ENCODE measurements at places on chromosomes 3 and 15.

- DNase-seq: no peak
Observed at GRCh38 chr15:94322141-94322540, 90.8 kb downstream of the MCTP2 start.

DNA sequence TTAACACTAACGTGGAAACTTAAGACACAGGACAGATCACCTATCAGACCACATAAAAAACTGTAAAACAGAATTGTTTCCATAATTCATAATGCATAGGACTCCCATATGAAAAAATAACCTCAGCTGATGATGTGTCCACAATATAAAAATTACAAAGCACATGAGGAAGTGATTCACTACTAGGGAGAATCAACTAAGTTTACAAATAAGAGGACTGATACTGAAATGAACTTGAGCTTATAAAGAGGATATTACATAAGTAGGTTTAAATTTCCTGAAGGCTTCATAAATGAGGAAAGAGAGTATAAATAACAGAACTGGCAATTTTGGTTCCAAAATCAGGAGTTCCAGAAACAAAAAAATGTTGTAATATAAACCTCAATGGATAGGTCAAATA is 111.9 kb downstream of the SAMMSON start:
- DNase-seq: no peak

- no peak for DNase-seq
Observed at GRCh38 chr15:62269504-62269903, 104.4 kb upstream of the C2CD4B start.

DNA sequence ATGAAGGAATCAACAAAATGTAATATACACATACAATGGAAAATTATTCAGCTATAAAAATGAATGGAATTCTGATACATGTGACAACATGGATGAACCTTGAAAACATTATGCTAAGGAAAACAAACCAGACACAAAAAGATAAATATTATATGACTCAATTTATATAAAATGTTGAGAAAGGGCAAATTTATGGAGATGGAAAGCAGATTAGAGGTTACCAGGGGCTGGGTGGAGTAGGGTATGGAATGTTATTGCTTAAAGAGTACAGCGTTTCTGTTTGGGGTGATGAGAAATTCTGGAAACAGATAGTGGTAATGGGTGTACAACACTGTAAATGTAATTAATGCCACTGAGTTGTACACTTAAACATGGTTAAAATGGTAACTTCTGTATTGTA is 50.9 kb downstream of the EMC4 start:
- no peak for DNase-seq

- DNase-seq: no peak
Observed at GRCh38 chr15:27989427-27989826, 109.7 kb downstream of the OCA2 start.

GRCh38 chr3:103388214-103388613 is 953.4 kb downstream of the ZPLD1 start:
- DNase-seq: no peak

DNA sequence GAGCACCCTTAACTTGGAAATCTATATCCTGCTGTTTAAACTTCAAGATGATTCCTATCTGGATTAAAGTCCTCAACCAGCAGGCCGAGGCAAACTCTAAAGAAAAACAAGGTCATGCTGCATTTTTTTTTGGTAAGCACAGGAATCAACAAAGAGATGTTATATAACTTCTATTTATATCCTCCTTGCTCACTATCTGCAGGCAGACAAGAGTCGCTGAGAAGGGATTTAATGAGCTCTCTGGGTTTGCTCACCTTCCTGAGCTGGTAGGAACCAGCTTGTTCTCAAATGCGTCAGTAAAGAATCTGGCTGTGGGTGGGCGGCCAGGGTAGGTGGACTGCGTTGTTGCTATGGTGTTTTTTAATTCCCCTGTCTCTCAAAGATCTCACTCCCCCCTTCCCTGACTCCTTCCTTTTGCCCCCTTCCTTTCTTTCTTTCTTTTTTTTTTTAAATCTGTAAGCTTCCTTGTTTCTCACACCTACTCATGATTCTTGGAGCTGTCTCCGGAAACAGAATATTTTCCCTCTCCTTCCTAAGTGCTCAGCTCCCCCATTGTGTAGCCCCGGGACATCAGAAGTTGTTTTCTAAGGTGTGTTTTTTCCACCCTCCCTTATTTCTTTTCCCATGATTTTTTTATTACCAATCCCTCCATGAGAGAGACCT is 228.8 kb upstream of the BHLHE40 start:
- DNase-seq: peak; percentile 18

DNA sequence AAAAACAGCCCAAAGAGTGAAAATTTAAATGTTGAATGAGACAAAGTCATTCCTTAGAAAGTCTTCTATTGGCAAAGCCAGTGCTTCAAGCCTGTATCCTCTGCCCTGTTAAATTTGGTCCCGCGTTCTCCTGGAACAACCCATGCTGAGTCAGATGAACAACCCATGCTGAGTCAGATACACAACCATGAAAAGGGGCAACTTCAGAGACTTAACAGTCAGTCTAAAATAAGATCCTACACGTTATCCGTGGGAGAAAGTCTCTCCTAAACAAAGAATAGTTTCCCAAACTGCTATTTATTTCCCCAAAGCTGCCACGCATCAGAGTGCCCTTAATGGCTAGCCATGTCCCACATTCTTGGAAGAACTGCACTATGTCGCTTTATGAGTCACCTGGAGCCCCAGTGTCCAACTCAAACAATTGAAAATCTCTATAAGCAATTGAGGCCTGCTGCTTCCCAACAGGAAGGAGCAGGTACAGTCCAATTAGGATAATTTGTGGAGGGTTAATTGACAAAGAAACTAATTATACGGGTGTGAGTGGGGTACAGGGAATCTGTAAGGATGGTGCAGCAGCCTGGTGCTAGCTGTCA is 66.1 kb downstream of the WHAMM start:
- DNase-seq: no peak

- no peak for DNase-seq
Observed at GRCh38 chr3:170697908-170698307, 112.0 kb upstream of the SLC7A14 start.

- no peak for DNase-seq
Observed at GRCh38 chr3:158819282-158819681, 17.4 kb downstream of the MFSD1 start.

GRCh38 chr15:71790081-71790480 is 20.3 kb upstream of the NR2E3 start:
- no peak for DNase-seq

- DNase-seq: peak; percentile 26
Observed at GRCh38 chr3:4804161-4805058, 174.8 kb upstream of the BHLHE40 start.

DNA sequence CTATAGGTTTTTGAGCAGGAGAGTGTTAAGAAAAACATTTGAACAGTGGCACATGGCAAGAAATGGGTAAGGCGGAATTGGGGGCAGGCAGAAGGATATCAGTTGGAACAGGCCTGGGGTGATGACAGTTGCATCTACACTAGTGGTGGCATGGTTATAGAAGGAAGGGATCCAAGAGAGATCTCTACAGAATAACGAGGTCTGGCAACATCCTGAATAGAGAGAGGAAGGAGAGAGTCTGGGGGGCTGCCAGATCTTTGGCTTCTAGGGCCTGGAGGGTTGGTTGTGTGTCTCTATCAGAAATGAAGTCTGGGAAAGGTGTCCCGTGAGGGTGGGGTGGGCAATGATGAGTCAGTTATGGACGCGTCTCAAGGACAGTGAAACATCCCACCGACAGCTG is 26.3 kb downstream of the FSTL1 start:
- no peak for DNase-seq

DNA sequence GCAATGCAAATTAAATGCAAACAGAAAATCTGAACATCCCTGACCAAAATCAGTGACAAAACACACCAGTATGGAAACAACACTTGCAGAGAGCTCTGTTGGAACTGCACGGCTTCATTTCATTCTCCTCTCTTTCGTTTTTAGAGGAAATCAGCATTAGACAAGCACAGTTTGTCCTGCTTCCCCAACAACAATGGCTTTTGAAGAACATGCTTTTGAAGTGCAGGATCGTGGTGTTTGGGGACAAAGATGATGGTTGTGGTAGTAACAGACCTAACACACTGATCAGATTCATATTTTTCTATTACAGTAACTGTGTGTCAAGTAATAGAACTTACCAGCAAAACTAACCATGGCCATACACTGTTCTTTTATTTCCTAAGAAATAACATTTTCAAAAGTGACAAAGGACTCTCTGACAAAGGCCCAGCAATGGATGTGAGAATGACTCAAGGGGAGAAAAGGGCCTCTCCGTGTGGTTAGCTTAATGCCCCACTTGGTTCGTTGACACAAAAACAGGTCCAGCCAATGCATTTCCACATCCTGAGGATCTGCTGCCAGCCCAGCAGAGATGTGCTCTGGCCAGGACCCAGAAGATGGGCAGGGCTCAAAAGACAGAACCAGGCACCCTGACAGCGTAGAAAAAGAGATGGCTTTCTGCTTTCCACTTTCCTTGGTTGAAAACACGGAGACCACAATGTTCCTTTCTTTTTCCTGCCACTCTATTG is 84.1 kb downstream of the CCNL1 start:
- no peak for DNase-seq

- DNase-seq: no peak
Observed at GRCh38 chr3:159948429-159949144, 40.0 kb upstream of the IL12A start.

DNA sequence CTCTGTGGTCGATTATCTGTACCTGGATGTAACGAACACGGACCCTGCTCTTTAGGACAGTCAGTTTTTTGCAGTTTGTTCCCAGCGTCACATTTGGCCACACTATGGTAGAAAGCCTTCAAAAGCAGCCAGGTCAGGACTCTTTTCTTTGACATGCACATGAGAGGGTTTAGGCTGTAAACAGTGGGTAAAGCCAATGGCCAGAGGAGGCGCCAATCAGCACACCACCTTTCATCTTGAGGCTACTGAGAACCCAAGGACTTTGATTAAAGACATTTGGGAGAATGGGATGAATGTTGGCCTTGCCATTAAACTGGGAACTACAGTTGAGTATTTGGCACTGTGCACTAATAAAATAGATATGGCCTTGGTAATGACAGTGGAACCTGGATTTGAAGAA is 225.9 kb downstream of the OXSM start:
- no peak for DNase-seq

DNA sequence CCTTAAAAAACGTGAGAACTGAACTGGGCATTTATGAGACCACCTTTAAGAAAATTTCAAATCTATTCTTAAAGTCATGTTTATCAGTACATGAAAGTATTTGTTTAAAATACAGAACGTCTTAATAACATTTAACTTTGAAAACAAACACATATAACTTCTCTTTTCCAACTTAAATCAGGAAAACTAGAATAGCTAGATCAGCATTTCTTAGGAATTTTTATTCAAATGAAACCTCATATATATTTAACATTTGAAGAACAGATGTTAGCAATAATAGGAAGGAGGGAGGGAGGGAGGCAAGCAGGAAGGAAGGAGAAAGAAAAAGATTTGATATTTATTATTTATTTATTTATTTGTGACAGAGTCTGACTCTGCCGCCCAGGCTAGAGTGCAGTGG is 120.2 kb downstream of the NR1I2 start:
- DNase-seq: no peak

DNA sequence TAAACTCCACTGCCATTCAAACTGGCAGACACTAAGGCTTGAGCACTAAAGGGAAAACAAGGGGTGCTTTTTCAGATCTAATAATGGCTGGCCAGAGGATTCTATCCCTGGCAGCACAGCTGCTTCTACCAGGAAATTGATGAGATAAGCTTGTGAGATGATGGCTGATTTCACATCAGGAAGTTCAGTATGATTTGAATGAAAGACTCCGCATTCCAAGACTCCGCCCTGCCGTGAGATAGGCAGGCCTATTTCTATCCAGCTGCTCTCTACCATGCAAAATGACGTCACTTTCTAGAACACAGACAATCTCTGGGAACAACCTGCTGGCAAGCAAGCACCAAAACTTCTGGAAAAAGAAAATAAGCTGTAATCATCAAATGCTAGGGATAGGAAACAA is 171.8 kb downstream of the WDR76 start:
- DNase-seq: no peak

GRCh38 chr3:25971736-25972135 is 181.8 kb downstream of the OXSM start:
- no peak for DNase-seq

DNA sequence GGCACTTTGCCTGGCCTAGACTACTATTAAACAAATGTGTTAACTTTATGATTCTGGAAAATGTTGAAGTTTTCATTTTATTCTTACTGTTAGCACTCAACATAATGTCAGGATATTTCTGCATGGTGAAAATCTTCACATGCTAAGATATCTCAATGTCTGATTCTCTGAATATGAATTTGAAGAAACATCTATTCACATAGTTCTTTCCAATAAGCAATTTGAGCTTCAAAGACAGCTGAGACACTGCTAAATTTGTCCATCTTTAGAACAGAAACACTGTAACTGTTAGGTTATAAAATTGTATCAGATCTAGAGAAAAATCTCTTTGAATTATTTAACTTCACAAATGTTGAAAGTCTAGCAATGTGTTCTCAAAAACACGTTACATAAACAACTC is 970.2 kb downstream of the PLOD2 start:
- no peak for DNase-seq

DNA sequence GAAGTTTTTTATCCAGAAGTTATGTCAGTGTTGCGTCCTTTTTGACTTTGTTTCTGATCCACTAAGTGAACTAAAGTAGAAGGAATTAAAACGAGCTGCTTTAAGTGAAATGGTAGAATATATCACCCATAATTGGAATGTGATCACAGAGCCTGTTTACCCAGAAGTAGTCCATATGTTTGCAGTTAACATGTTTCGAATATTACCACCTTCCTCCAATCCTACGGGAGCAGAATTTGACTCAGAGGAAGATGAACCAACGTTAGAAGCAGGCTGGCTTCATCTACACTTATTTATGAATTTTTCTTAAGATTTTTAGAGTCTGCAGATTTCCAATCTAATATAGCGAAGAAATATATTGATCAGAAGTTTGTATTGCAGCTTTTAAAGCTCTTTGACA is 57.6 kb downstream of the DNAH1 start:
- DNase-seq: no peak

DNA sequence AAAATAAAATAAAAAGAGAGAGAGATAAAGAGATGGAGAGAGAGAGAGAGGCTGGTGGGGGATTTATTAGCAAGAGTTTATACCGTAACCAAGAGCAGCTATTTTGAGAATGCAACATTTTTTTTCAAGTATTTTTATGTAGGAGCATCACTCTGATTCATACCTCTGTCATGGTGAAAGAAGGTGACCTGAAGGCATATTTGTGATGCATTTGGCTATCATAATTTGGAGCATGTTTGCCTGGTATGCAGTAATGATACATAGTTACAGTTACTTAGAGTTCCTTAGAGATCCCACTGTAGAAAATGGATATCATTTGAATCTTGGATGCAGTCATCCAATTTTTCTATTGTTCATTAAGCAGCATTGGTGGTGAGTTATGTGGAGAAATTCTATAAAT is 1472.4 kb downstream of the SI start:
- no peak for DNase-seq

GRCh38 chr3:113157408-113158030 is 53.8 kb upstream of the BOC start:
- DNase-seq: no peak

Data from CD4-positive, alpha-beta T cell treated with Interleukin-15 for 4 hours (primary cell).